ENCODE measurements at places on chromosomes 4 and X.
A peak's percentile ranks its signal among the peaks of the same experiment; 100 is the strongest.

DNA sequence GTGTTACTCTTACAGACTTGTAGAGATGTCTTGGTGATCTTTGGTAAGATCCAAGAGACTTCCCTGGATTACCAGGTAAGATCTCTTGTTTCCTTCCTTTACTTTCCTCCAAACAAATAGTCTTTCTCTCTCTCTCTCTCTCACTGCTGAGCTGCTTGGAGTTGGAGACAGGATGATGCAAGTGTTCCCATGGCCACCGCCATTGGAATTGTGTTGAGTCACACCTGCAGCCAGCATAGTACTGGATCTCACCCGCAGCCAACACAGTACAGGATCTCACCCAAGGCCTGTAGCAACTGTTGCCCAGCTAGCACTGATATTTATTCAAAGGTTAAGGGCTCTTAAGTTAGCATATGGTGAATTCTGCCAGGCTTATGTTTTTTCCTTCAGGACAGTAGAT, 1080.9 kb downstream of the FAT4 start:
- DNase-seq, result peak; percentile 25

- no peak for DNase-seq
Measured at GRCh38 chr4:27791640-27792039, 931.0 kb downstream of the STIM2 start.

GRCh38 chrX:48779399-48779798, 7.0 kb upstream of the GATA1 start:
- DNase-seq, result no peak

- DNase-seq, result no peak
Measured at GRCh38 chr4:123340381-123340701, 56.3 kb upstream of the SPRY1 start.

- no peak for DNase-seq
Measured at GRCh38 chr4:98720871-98721480, 62.6 kb upstream of the TSPAN5 start.

- DNase-seq, result no peak
Measured at GRCh38 chrX:133689997-133690599, 274.8 kb upstream of the GPC4 start.

DNA sequence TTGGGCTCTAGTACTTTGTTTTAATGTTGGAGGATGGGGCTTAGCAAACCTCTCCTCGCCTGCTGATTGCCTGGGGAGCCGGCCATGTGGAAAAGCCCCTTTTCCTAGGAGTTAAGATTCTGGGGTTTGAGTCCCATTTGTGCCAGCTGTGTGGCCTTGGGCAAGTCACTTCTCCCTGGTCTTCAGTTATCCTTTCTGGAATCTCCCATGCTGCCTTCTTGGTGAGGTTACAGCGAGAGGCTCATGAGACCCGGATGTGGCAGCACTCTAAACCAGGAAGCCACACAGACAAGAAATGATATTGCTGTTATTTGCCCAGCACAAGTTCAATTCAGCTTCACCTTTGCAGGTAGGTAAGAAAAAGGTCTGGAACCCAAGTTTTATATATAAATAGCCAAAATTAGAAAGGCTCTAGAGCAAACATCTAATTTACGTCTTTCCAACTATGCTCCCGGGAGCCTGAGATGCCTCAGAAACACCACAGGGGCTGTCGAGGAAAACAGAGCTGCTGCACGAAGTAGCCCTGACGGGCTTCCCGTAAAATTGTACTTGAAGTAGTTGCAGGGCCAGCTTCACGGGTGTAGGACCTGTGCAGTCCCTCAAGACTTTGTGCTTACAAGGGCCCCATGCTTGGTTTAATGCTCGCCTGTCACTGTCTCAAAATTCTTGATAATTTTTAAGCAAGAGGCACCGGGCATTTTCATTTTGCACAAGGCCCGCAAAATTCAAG, 8.3 kb upstream of the SASH3 start:
- no peak for DNase-seq

- no peak for DNase-seq
Measured at GRCh38 chr4:98618680-98619079, 39.7 kb downstream of the TSPAN5 start.

GRCh38 chr4:151266497-151266896, 10.5 kb upstream of the PRSS48 start:
- no peak for DNase-seq

DNA sequence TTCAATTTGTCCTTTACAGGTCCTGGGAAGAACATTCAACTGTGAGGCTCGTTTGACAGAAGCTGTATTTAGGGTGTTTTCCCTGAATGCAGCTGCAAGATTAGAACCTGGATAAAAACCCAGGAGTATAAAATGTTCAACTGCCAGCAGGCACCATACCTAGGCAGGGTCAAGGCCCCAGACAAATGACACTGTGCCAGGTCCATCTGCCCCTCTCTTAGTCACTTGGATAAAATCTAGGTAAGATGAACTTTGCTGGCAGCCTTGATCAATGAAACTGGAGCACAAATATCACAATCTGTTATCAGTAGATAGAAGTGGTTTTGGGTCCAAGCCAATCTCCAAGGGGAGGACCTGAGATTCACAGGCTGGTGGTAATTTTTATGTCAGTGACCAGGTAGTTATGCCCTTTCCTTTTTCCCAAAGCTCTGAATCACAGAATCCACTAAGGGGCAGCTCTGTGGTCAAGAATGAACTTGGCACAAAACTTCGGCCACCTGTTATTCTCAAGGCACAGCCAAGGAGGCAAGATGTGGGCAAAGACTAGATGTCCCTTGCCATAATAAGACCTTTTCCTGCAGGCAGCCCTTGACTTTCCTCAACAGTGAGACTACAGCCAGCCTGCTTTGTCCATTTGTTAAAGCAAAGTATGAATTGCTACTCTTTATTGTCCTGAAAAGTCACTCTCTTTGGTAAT, 501.0 kb downstream of the PPARGC1A start:
- no peak for DNase-seq

- peak; percentile 32 for DNase-seq
Measured at GRCh38 chr4:77819404-77819842, 255 bp upstream of the CNOT6L start.
